Body of pancreas (tissue), 4 donors: ENCODE measurements at places on chromosomes 2 and 18. TPM values are rescaled to one million over a fixed set of nuclear protein-coding genes. Genes with fewer than 3 reads are reported as not detected.

The FASTKD2 gene
- total RNA-seq, result 16.5 TPM

DNA sequence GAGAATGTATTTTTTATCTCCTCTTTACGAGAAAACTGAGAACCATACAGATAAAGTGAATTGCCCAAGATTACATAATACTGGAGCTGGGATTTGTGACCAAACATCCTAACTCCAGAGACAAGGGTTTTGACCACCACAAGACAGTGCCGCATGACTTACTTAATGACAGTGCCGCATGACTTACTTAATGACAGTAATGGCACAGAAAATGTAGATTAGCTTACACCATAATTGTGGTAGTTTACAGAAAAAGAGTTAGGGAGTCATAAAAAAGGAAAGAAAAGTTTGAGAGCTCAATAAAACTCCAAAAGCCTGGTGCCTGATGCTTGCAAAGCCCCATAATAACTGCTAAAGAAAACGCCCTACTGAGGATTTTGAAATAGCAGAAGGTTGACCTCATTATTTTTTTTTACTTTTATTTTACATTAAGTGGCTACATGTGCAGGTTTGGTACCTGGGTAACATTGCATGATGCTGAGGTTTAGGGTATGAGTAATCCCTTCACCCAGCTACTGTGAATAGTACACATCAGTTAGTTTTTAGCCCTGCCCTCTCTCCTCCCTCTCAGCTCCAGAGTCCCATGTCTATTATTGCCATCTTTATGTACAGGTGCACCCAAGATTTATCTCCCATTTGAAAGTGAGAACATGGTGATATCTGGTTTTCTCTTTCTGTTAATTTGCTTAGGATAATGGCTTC lies 310.0 kb upstream of the UBE2E3 start:
- no peak for DNase-seq

DNA sequence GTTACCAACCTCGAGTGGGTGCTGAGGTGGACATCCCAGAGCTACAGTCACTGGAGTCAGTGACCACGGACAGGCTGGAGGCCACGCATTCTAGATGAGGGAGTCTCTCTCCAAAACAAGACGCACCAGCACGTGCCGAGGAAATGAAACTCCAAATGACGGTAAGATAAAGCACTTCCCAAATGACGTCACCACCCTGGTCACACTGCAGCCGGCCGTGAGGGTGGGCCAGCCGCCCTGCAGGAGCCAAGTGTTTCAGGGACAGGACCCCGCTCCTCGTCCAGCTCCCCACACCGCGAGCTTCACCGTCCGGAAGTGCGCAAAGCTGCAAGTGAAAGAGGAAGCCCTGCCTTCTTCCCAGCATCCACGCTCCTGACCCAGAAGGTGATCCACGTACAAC lies 99.4 kb downstream of the ZNF516 start:
- DNase-seq, result no peak

- no peak for DNase-seq
Measured at GRCh38 chr2:43469713-43470112, 126.1 kb downstream of the THADA start.

The R3HDM1 gene
- total RNA-seq, result 14.5 TPM

- DNase-seq, result no peak
Measured at GRCh38 chr2:173028671-173029070, 47.0 kb upstream of the MAP3K20 start.

DNA sequence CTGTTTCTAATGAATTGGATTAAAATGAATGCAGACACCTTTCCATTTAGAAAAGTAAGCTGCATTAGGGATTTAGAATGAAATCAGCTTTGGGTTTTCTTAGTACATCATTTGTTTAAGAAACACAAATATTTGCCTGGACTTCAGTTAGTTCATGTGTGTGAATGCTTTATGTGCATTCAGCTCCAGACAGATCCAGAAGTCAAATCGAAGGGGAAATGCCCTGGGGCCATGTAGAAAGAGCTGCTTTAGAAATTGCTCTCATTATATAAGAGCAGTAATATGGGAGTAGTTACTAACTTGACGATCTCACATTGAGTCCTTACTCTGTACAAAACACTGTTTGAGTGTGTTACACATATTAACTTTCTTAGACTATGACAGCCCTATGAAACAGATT lies 88.0 kb upstream of the TTC39C start:
- DNase-seq, result no peak

- peak; percentile 24 for DNase-seq
Measured at GRCh38 chr2:86747711-86748639, 27.9 kb downstream of the RMND5A start.

The KIAA2012 gene
- not detected for total RNA-seq

DNA sequence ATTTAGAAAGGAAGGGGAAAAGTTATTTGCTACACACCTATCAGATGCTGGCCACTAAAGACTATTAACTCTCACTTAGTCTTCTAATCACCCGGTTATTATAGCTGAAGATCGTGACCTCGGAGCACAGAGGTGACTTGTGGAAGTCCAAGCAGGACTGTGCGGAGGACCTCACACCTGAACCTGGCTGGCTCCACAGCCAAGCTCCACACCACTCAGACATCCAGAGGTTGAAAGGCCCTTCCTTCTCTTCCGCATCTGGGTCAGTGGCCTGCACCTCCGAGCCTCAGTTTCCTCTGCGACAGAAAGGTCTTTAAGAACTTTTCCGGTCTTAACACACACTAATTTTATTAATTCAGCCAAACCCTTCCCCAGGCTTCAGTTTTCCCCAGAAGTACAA lies 57.9 kb downstream of the TNS1 start:
- no peak for DNase-seq

GRCh38 chr2:218329027-218329825 lies 27.4 kb upstream of the CATIP start:
- DNase-seq, result no peak

GRCh38 chr2:231664727-231665126 lies 43.6 kb upstream of the PTMA start:
- DNase-seq, result no peak

DNA sequence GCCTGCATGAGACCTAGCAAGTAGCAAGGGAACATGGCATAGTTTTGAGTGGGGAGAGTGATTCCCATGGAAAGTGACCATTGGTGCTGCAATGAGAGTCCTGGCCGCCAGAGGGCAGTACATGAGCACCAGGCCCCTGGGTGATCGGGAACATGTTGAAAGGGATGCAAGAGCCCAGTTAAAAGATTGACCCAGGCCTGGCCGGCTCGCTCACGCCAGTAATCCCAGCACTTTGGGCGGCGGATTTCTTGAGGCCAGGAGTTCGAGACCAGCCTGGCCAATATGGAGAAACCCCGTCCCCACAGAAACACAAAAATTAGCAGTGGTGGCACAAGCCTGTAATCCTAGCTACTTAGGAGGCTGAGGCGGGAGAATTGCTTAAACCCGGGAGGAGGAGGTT lies 22.2 kb downstream of the FAP start:
- DNase-seq, result peak; percentile 78

GRCh38 chr18:80108739-80109675 lies at the start of gene ADNP2:
TSS of gene ADNP2 (plus strand) at chr18:80109262. CDS start at chr18:80117543, 8,281 bp downstream.
- DNase-seq, result peak; percentile 93

- no peak for DNase-seq
Measured at GRCh38 chr18:76455003-76455676, 39.9 kb downstream of the ZNF516 start.

- DNase-seq, result no peak
Measured at GRCh38 chr2:147792966-147793617, 51.7 kb upstream of the ACVR2A start.

The PPP4R1 gene
- 46.4 TPM for total RNA-seq

DNA sequence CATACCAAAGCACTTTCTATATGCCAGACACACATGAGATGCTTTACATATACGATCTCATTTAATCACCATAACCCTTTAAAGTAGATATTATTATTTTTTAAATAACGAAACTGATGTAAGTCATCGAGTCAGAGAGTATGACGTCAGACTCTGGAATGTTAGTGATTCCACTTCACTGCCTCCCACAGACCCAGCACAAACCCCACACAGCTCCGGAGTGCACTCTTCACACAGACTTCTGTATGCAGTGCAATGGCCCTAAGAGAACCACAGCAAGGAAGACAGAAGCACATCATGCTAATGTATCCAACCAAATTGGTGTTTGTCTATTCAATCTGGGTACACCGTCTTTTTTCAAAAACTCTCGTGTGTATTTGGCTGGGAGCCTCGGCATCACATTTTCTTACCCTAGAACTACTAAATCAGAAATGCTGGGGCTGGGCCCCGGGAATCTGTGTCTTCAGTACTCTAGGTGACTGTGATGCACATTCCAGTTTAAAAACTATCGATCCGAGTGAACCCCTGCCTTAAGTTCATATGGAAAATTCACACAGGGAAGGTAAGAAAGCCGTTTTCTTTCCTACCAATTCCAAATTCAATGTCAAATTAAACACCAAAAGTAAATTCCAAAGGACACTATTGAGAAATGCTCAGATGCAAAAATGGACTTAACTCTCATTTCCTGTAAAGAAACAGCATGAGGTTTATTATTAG lies 117.7 kb upstream of the ACVR1C start:
- no peak for DNase-seq
